ENCODE measurements at places on chromosomes 7 and 10. TPM values are rescaled to one million over a fixed set of nuclear protein-coding genes. Genes with fewer than 3 reads are reported as not detected.

The SLC16A9 gene
- 0.59 TPM for total RNA-seq

The OR13A1 gene
- total RNA-seq, result not detected

The GRM8 gene
- not detected for total RNA-seq

The FAM237B gene
- total RNA-seq, result under 0.01 TPM

The TUBB8 gene
- total RNA-seq, result not detected

The PRRT4 gene
- total RNA-seq, result not detected

The SNCG gene
- total RNA-seq, result 9.2 TPM

The COL13A1 gene
- total RNA-seq, result 4.3 TPM

The LOXL4 gene
- 7.2 TPM for total RNA-seq

The ACSM6 gene
- not detected for total RNA-seq

The MCM10 gene
- total RNA-seq, result 9.6 TPM

The PDK4 gene
- 5.5 TPM for total RNA-seq

The CRHR2 gene
- total RNA-seq, result not detected

The HOXA13 gene
- 0.37 TPM for total RNA-seq

The TCF7L2 gene
- 10.8 TPM for total RNA-seq

The IMPDH1 gene
- 52.0 TPM for total RNA-seq

The GHRHR gene
- not detected for total RNA-seq

The BAG3 gene
- 14.3 TPM for total RNA-seq

The PDE6C gene
- total RNA-seq, result not detected

The OPN4 gene
- total RNA-seq, result not detected

The ASZ1 gene
- total RNA-seq, result not detected

The PRR15 gene
- total RNA-seq, result under 0.01 TPM

The TBATA gene
- not detected for total RNA-seq

The C10orf53 gene
- not detected for total RNA-seq

The LIPJ gene
- 0.73 TPM for total RNA-seq

The XRCC2 gene
- total RNA-seq, result 9.2 TPM

The ARHGEF35 gene
- total RNA-seq, result 0.73 TPM

The RELN gene
- total RNA-seq, result 0.39 TPM

The EMX2 gene
- 1.1 TPM for total RNA-seq

The MTG1 gene
- total RNA-seq, result 30.9 TPM

The HTR5A gene
- total RNA-seq, result not detected

The ADRB1 gene
- total RNA-seq, result not detected

The ASB10 gene
- total RNA-seq, result not detected

The TEX47 gene
- not detected for total RNA-seq

The TFPI2 gene
- 369 TPM for total RNA-seq

The FAM3C gene
- 38.2 TPM for total RNA-seq

The AKR1C2 gene
- 93.0 TPM for total RNA-seq

The OR2A12 gene
- total RNA-seq, result not detected

Data from subcutaneous preadipocyte (primary cell).